Cortex of kidney (tissue), 1 donor: ENCODE measurements at places on chromosomes 2 and 18.

DNA sequence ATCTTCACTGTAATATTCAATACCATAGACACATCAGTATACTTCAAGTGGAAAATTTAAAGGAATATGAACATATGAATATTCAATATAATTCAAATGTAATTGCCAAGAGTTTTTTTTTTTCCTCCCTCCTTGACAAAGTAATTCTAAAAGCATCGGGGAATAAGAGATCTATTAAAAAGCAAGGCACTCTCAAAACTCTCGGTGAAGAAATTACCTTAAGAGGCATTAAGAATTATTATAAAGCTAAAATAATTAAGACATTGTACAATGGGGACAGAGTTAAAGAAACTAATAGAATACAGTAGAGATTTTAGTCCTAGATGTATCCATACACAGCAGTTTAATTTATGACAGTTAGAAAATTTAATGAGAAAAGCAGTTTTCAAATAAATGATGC, 390.0 kb upstream of the SLC8A1 start:
- DNase-seq, result no peak

DNA sequence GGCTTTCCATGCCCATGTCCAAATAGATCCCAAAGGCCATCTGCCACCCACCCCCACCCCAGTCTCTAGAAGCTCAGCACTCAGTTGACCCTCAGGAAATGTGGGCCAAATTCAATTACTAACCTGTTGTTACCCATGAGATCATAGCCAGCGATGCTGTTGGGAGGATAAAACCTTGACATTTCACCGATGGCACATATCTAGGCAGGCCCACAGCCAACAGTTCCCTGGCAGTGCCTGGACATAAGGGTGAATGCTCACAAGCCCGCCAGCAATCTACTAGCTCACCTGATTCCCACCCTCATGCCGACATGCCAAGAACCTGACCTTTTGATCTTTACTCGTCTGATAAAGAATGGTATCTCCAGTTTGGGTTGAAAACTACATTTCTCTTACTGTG, 11.8 kb upstream of the ACOXL start:
- DNase-seq, result no peak

DNA sequence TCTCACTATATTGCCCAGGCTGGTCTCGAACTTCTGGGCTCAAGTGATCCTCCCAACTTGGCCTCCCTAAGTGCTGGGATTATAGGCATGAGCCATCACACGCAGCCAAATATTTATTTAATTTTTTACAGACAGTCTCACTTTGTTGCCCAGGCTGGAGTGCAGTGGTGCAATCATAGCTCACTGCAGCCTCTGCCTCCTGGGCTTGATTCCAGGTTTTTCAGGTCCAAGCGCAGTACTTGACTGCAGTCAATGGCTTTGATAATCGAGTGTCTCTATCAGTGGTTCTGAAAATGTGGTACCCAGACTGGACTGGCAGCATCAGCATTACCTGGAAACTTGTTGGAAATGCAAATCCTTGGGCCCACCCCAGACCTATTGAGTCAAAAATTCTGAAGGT, 63.1 kb downstream of the PLB1 start:
- DNase-seq, result no peak

GRCh38 chr2:33411765-33412164, 64.7 kb upstream of the RASGRP3 start:
- DNase-seq, result no peak

GRCh38 chr18:46868169-46868921, 49.0 kb downstream of the PIAS2 start:
- no peak for DNase-seq
